ENCODE measurements at places on chromosomes 2 and 18. TPM values are rescaled to one million over a fixed set of nuclear protein-coding genes. Genes with fewer than 3 reads are reported as not detected.

GRCh38 chr2:125643585-125643984, 1012.4 kb upstream of the GYPC start:
- no peak for DNase-seq

DNA sequence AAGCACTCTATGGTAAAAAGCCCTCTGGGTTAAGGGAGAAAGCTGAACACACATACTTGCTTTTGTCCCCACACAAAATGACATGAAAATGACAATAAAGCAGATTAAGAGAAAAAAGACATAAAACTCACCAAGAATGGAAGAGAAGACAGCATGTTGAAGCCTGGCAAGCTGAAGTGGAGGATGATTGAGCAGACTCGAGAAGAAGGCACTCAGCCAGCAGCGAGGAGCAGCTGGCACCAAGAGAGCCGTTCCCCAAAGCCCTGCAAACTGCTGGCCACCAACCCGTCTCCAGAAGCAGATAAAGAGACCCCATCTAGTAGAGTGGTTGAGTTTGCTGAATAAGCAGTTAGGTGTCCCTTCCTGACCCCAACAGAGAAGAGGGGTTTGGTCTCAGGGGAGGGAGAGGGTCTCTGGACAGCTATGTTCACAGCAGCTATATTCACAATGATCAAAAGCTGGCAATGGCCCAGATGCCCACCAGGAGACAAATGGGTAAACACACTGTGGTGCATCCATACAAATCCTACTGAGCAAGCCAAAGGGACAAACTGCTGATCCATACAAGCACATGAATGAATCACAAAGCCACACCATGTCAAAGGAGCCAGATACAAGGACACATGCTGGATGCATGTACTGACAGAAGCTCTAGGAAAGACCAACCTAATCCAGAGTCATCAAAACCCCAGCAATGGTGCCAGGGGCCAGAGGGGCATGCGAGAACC, 36.9 kb downstream of the FAM168B start:
- DNase-seq, result no peak

- DNase-seq, result no peak
Observed at GRCh38 chr18:24089076-24089475, 49.8 kb upstream of the CABYR start.

DNA sequence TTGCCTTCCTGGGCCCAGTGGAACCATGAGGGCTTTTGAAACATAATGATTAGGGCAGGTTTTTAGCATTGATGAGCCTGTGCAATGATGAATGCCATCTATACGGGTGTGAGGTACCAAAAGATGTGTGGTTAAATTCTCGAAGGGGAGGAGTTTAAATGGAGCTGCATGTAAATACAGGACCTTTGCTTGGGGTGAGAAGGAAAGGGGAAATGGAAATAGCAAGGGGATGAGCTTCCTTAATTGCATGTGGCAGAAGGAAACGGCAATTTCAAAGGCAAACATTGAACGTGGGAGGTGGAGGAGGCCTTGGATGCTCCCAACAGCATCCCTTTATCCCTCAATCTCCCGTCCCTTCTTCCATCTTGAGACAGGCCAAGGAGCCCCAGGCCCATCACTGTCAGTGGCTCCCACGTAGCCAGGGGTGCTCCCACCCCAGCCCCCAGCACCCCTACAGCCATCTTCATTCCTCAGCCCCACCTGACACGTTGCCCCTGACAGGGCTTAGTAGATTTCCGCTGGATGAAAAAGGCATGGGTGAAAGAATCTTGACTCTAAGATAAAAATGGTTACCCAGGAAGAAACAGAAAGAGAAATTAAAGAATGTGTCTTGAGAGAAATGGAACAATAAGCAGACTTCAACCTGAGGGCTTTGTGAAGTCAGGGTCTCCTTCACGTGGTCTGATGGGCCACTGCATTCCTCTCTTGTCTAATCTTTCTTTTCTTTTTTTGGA, 32.5 kb downstream of the INPP5D start:
- no peak for DNase-seq

GRCh38 chr2:201919308-201919634, 112.9 kb downstream of the CDK15 start:
- DNase-seq, result no peak

GRCh38 chr18:78871618-78872017, 108.0 kb upstream of the SALL3 start:
- DNase-seq, result no peak

DNA sequence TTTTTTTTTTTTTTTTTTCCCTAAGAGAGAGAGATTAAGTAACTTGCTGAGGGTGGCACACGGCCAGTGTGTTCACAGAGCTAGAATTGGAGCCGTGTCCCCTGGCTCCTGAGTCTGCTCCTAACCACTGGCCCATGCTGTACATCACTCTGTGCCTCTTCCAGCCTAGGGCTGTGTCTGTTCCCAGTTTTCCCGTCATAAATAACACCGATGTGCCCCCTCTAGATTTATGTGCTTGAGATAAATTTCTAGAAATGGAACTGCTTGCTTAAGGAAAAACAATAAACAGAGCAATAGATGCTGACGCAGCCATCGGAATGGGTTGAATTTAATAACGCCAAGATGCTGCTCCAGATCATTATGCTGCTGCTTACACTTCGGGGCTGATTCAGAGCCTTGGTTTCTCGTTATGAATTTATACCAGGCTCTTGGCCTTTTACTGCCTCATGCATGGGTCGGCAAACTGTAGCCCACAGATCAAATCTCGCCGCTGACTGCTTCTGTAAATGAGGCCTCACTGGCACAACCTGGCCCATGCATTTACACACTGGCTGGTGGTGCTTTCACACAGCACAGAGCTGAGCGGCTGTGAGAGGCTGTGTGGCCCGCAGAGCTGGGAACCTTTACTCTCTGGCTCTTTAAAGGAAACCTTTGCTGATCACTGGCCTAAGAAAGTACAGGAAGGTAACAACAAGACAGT, 58.1 kb downstream of the NDUFA10 start:
- no peak for DNase-seq

DNA sequence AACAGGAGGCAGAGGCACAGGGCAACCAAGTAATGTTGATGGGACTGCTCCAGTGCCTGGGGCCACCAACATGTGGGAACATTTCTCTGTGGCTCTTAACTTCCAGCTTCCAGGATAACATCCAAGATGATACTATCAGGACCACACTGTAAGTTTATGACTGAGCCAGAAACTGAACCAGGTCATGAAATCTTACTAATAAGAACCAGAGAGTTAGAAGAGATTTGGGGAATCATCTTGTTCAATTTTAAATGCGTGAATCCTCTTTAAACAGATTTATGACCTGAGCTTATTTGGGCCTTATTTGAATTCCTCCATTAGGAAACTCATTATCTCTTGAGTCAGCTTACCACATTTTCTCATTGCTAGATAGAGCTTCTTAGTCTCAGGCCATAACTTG, 45.0 kb downstream of the MAP2 start:
- DNase-seq, result no peak

DNA sequence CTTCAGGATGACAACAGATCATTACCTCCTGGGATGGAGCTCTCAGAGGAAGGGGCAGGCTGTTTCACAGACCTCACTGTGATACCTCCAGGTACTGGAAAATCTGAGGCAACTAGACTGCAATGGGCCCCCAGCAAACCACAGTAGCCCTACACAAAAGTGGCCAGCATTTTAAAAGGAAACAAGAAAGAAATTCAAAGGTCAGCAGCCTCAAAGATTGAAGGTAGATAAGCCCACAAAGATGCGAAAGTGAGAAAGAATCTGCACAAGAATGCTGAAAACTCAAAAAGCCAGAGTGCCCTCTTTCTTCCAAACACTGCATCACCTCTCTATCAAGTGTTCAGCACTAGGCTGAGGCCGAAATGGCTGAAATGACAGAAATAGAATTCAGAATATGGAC, 499.5 kb upstream of the CHAC2 start:
- no peak for DNase-seq

GRCh38 chr2:98335271-98335670, 11.0 kb upstream of the CNGA3 start:
- DNase-seq, result no peak

DNA sequence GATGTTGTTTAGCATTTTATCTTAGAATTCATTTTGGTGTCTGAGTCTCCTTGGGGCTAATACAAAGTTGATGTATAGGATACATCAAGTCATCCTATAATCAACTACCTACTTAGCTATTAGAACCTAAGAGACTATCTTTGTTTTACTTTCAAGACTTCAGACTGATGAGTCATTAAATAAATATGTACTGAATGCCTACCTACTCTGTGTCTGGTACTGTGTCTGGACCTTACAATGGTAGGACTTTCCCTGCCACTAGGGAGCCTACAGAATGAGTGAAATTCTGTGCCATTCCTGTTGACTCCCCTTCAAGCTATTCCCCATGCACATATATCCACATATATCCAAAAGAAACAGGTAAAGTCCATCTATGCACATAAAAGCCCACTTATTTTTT, 114.5 kb downstream of the ERBB4 start:
- no peak for DNase-seq

GRCh38 chr2:37549598-37549997, 121.8 kb downstream of the CDC42EP3 start:
- DNase-seq, result no peak

DNA sequence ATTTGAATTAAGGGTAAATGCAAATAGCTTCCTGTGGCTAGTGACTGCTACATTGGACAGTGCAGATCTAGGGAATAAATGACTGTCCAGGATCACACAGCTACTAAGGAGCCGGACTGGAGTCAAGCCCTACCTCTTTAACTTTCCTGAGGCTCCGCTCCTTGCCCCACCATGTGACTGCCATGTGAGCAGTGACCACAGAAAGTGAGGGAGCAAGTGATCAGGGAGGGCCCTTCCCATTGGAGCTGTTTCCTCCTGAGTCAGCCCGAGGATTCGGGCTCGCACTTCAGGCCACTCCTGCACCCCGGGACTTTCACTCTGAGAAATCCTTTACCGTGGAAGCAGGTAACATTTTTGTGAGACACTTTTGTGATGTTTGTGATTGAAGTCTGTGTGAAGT, 198.0 kb downstream of the ANKRD30B start:
- DNase-seq, result no peak

GRCh38 chr2:148586522-148587128, 57.9 kb upstream of the EPC2 start:
- no peak for DNase-seq

Gene IL1R2
- 0.47 TPM for polyA plus RNA-seq

Gene COLEC12
- 23.3 TPM for polyA plus RNA-seq

Gene G6PC2
- 0.08 TPM for polyA plus RNA-seq

Gene ABCG5
- 0.63 TPM for polyA plus RNA-seq

Gene EFEMP1
- 111 TPM for polyA plus RNA-seq

Gene PUS10
- polyA plus RNA-seq, result 12.8 TPM

Gene GRB14
- 62.5 TPM for polyA plus RNA-seq

Gene PLGLB1
- polyA plus RNA-seq, result 27.6 TPM

Gene SERPINB12
- polyA plus RNA-seq, result not detected

Gene CUL3
- polyA plus RNA-seq, result 136 TPM

Gene HOXD1
- polyA plus RNA-seq, result 10.1 TPM

Gene RETSAT
- 26.7 TPM for polyA plus RNA-seq

Gene PROKR1
- polyA plus RNA-seq, result 0.40 TPM

Gene DAW1
- 0.52 TPM for polyA plus RNA-seq

Gene MSTN
- polyA plus RNA-seq, result 2.9 TPM

Data from left kidney (tissue), 8 donors.